ENCODE measurements at places on chromosomes 4 and X.

GRCh38 chr4:140996766-140997165 is 136.5 kb downstream of the RNF150 start:
- DNase-seq, result peak; percentile 3

- DNase-seq, result no peak
Measured at GRCh38 chrX:64427281-64427680, 32.0 kb upstream of the MTMR8 start.

GRCh38 chr4:168077726-168078239 is 14.6 kb upstream of the ANXA10 start:
- no peak for DNase-seq

DNA sequence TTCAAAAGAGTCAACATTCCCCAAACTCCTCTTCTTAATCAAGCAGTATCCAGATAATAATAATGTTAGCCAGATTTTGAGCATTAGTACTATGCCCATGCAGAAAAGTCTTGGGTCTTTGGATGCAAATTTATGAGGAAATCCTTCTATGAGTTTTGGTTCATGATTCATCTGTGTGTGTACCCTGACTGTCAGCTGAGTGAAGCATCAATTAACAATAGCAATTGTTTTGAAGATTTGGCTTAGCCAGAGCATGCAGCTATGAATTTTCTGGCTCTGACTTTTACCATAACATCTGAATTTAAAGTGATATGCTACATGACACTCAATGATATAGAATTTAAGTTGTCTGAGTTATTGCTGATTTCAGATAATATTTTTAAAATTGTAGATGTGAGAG is 145.8 kb downstream of the KLHL4 start:
- DNase-seq, result no peak

GRCh38 chr4:153684971-153685371 is 891 bp downstream of the TLR2 start:
- no peak for DNase-seq

All from HCEC 1CT (cell line).